Stimulated activated CD4-positive, alpha-beta T cell treated with anti-CD3 and anti-CD28 coated beads, TNF-alpha, amount 100 ng/mL, for 48 hours (primary cell): ENCODE measurements at places on chromosomes 3 and 15.

- DNase-seq: no peak
These were observed 269.2 kb upstream of the CTNNB1 start for GRCh38 chr3:40930131-40930538.

GRCh38 chr3:129052675-129053074 is 7.9 kb upstream of the GP9 start:
- DNase-seq: no peak

GRCh38 chr15:64905119-64905831 is 6.4 kb upstream of the ANKDD1A start:
- DNase-seq: peak; percentile 59

GRCh38 chr3:123165163-123165562 is 36.6 kb upstream of the SEC22A start:
- DNase-seq: no peak

- no peak for DNase-seq
These were observed 2.0 kb downstream of the MST1R start for GRCh38 chr3:49901366-49902339.

GRCh38 chr3:24181256-24181655 is 236.2 kb downstream of the NR1D2 start:
- DNase-seq: no peak

GRCh38 chr15:100448481-100448880 is 80.3 kb downstream of the CERS3 start:
- no peak for DNase-seq

- DNase-seq: no peak
These were observed 106.8 kb upstream of the ATP10A start for GRCh38 chr15:25969886-25970285.

- no peak for DNase-seq
These were observed 211.8 kb downstream of the NAALADL2 start for GRCh38 chr3:175070946-175071345.

GRCh38 chr3:66860771-66861170 is 137.3 kb upstream of the KBTBD8 start:
- DNase-seq: no peak

- DNase-seq: no peak
These were observed 13.1 kb upstream of the CX3CR1 start for GRCh38 chr3:39292961-39293360.

DNA sequence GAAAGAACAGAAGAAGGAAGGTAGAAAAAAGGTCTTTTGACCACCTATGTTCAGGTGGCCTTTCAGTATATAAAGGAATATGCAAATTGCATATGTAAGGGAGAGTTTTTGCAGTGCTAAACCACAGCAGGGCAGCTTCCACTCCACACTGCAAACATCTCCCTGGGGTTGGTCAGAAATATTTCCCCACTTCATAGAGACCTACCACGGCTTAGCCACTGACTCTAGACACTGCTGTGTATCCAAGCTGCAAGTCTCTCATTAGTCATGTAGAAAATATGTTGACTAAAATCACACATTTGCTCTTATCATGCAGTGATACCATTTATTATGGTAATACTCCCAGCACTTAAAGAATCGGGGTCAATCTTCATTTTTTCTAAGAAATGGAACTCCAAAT is 214.9 kb upstream of the NR2F2 start:
- no peak for DNase-seq

DNA sequence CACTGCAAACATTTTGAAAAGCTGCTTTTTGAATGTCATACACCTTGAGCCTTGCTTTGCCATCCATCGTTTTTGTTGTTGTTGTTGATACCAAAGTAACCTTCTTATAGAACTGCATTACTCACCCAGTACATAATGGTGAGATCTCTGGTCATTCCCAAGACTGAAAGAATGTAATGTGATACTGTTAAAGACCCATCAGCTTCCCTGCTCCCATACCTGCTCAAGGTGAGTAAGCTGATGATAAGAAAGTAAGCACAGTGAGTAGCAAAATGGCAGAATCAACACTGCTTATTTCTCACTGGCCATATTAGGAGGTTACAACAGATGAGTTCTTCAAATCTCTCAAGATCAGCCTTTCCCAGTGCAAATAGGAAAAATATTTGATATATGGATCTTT is 89.8 kb downstream of the CADPS start:
- no peak for DNase-seq

DNA sequence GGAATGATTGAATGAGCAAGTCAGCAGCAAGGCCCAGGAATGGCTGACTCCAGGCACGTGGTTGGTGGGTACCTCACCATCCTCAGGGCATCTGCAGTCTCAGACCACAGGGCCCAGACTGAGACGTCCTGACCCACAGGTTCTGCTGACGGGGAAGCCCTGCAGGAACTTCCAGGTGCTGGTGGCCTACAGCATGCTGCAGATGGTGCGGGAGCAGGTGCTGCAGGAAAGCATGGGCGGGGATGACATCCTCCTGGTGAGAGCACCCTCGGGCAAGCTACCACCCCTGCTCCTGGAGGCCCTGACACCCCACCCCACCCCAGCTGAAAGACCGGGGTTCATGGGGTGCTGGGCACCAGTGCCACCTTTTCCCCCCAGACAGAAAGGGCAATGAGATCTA is 14.1 kb downstream of the TBC1D21 start:
- DNase-seq: no peak

DNA sequence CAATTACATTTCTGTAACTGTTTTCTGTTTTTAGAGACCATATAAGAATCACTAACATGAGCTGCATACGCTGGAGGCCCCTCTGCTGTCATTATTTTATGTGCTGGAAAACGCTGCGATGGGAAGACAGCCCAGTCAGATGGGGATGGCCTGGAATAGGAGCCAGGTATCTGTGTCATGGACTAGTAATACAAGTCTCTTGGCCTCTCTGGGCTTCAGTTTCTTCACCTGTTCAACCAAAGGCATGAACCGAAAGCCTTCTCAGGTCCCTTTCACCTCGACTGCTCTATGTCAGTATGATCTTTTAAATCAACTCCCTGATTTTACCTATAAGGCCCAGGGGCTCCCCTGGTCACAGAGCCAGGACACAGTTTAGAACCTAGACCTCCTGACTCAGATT is 14.6 kb upstream of the RFTN1 start:
- no peak for DNase-seq

- DNase-seq: no peak
These were observed 148.2 kb downstream of the CMSS1 start for GRCh38 chr3:99965681-99966408.

GRCh38 chr15:59587085-59587826 is 24.3 kb upstream of the GCNT3 start:
- DNase-seq: no peak

GRCh38 chr3:156742401-156742800 is 68.0 kb downstream of the TIPARP start:
- DNase-seq: no peak

DNA sequence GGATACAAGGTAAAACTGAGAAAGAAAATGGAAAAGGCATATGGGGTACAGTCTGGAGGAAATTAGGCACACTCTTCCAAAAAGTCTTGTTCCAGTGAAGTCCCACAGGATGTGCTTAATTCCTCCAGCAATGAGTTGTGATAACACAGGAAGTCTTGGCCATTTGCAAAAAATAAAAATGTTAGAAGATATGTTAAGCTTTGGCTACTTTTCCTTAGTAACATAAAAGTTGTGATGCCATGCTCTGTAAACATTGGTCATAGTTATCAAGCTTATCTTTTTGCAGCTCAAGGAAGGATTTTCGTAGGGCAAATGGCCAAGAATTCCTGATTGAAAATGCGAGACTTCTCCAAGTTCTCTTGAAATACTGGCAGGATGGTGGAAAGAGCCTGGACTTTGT is 26.4 kb downstream of the LNP1 start:
- DNase-seq: no peak

DNA sequence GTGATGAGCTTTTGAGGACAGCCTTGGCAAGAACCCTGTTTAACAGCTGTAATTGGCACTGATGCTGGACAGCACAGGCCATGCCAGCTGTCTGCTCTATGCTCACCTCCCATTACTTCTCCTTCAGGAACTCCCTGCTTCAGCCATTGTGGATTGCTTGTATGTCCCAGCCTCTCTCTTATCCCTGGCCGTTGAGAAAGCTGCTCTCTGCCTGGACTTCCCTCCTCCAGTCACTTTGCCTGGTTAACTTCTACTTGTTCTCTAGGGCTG is 444.5 kb downstream of the EPHB1 start:
- no peak for DNase-seq

- DNase-seq: no peak
These were observed 33.6 kb upstream of the SEC22A start for GRCh38 chr3:123168122-123168521.

DNA sequence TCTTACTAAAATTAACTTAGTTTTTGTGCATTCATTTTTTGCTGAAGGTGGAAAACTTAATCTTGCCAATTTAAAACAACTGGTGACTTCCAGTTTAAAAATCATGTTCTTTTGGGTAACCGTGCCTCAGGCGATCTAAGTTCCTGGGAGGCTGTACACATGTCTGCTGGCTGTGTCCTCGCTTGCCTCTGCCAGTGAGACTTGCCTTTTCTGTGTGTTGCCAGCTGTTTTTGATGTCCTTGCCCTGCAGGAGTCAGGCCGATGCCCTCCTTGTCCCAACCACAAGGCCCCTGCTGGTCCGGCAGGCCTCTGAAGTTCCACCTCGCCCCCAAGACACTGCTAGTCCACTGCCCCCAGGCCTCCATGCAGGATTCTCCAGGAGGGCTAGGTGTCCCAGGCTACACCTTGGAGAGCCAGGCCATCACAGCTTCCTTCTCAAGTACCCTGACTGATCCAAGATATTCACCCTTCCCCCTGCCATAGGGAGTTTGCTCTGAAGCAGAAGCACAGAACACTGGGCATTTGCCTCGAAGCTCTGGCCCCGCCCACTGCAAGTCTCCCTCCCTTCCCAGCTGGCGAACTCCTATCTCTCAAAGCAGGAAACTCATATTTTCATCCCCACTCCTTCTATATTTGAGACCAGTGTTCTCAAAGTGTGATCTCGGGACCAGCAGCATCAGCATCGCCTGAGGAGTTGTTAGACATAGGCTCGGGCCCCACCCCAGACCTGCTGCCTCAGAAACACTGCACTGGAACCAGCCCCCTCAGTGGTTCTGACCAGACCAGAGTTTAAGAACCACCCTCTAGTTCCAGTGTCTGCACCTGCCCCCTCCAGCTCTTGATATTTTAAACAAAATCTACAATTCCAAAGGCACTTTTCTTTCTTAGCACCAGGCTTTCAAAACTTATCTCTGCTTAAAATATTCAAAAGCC is 185.8 kb upstream of the UBE2E1 start:
- DNase-seq: no peak

DNA sequence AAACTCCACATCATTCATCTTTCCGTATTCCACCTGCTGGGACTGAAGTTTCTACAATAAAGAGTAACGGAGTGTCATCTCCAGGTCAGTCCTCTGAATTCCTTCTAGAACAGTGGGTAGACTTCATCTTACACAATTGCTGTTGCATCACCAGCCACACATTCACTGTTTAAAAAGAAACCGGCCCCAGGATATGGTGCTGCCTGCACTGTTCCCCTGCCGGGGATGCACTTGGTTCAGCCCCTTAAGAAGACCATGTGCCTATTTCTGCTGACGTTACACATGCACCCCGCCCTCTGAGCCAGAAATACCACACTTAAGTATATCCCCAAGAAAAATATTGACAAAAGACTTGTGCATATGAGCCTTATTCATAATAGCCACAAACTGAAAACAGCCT is 233.4 kb downstream of the FEZF2 start:
- DNase-seq: no peak

DNA sequence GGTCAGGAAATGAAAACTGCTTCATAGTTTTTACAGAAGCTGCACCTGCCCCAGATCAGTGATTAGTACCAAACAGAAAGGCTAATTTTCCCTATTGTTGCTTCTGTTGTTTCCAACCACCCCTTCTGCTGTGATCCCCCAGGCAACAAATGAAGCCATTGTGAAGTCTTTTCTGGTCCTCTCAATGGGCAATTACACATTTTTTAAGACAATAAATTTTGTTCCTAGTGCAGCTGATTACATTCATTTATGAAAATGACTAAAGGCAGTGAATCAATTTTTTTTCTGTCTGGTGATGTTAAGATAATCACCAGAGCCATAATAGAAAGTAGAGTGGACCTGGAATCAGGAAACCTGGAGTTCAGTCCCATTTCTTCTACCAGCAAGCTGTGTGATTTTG is 32.7 kb downstream of the GLDN start:
- no peak for DNase-seq

DNA sequence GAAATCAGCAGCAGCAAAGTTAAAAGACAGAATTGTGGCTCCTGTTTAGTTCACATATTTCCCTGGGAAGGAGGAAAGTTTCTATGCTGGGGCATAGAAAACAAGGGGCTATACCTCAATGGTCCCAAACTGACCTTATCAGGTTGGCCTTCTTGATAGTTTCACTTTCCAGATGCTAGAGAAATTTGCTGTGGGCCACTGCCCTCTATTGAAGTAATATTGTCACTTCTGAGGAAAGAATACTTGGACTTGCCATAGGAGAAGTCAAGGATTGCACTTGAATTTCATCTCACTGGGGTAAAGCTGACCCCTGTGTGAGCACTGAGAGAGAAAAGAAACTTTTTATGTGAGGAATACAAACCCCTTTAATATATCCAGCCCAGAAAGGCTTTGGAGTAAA is 49.3 kb upstream of the XCR1 start:
- DNase-seq: no peak

DNA sequence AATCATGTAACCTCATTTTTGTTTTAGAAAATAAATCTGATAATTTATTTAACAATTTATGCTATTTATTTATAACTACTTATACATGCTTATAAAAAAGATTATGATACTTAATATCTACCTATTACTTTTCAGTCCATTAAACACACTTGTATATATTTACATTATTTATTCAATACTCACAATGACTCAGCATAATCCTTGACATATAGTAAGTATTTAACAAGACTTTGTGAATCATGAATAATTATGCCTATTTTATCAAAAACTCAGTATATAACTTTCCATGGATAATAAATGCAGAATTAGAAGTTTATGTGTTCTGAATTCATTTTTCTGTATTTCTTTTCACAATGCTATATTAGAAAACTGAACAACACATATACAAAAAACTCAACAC is 266.0 kb upstream of the STAC start:
- DNase-seq: no peak

DNA sequence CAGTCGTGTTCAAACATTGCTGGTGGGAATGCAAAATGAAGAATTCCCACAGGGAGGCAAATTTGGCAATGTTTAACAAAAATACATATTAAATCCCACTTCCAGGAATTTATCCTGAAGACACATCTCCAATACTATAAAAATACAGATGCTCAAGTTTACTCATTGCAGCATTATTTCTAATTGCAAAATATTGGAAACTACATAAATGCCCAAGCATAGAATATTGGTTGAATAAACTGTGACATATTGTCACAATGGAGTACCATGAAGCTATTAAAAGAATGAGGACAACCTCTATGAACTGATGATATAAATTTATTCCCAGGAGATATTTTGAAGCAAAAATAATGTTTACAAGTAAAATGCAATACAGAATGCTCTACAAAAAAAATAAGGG is 49.7 kb upstream of the UBE2E2 start:
- no peak for DNase-seq

- DNase-seq: no peak
These were observed 57.5 kb upstream of the KLF13 start for GRCh38 chr15:31268911-31269784.

GRCh38 chr3:71559578-71560162 is 23.9 kb downstream of the FOXP1 start:
- DNase-seq: no peak

GRCh38 chr3:187777331-187777941 is 32.2 kb upstream of the BCL6 start:
- DNase-seq: no peak

GRCh38 chr3:71443332-71443731 is 140.2 kb downstream of the FOXP1 start:
- no peak for DNase-seq

GRCh38 chr3:157515398-157515797 is 12.2 kb upstream of the VEPH1 start:
- DNase-seq: no peak
